ENCODE measurements at places on chromosomes 5 and 9. TPM values are rescaled to one million over a fixed set of nuclear protein-coding genes. Genes with fewer than 3 reads are reported as not detected.

SLC2A6 gene
- 32.0 TPM for total RNA-seq

GGTA1 gene
- total RNA-seq, result not detected

GRXCR2 gene
- not detected for total RNA-seq

PCA3 gene
- total RNA-seq, result 0.19 TPM

ATOX1 gene
- 114 TPM for total RNA-seq

NUTM2F gene
- not detected for total RNA-seq

ABHD17B gene
- 12.9 TPM for total RNA-seq

HMCN2 gene
- not detected for total RNA-seq

NRARP gene
- 1.4 TPM for total RNA-seq

ZNF474 gene
- total RNA-seq, result not detected

WNK2 gene
- not detected for total RNA-seq

GRCh38 chr9:108049026-108049607 lies 559.5 kb upstream of the KLF4 start:
- no peak for DNase-seq

DNA sequence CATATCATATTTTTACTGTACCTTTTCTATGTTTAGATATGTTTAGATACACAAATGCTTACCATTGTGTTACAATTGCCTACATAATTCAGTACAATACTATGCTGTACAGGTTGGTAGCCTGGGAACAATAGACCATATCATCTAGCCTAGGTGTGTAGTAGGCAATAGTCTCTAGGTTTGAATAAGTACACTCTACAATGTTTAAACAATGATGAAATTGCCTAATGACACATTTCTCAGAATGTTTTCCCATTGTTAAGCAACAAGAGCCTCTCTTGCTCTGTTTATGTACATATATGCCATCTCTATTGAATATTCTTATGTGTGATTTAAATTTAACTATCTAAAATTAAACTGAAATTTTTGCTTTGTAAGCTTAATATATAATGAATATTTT lies 209.6 kb upstream of the ST8SIA4 start:
- no peak for DNase-seq

GRCh38 chr9:85053206-85053786 lies 383.8 kb downstream of the NTRK2 start:
- DNase-seq, result no peak

GRCh38 chr5:50463047-50463446 lies 22.0 kb upstream of the EMB start:
- peak; percentile 6 for DNase-seq

GRCh38 chr5:104891596-104891995 lies 1329.0 kb upstream of the NUDT12 start:
- no peak for DNase-seq

DNA sequence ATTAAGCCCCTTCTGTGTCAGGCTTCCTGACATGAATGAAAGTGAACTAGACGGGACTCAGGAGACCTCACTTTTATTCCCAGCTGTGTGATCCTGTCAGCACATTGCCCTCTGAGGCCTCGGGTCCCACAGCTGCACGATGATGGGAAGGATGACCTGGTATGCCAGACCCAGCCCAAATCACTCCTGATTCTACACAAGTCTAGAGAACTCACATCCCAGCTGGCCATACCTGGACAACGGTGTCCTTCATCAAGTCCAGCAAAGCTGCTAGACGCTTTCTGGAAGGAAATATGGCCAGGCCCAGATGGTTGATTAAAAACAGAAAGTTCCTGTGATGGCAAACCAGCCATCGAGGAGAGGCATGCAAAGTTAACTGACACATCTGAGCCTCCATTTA lies 118.0 kb upstream of the FSTL4 start:
- no peak for DNase-seq

GRCh38 chr5:93417490-93417889 lies 163.5 kb downstream of the NR2F1-AS1 start:
- DNase-seq, result no peak

- DNase-seq, result no peak
Observed at GRCh38 chr5:64190562-64191306, 25.1 kb downstream of the RNF180 start.

- no peak for DNase-seq
Observed at GRCh38 chr5:12624776-12625560, 720.7 kb upstream of the CTNND2 start.

DNA sequence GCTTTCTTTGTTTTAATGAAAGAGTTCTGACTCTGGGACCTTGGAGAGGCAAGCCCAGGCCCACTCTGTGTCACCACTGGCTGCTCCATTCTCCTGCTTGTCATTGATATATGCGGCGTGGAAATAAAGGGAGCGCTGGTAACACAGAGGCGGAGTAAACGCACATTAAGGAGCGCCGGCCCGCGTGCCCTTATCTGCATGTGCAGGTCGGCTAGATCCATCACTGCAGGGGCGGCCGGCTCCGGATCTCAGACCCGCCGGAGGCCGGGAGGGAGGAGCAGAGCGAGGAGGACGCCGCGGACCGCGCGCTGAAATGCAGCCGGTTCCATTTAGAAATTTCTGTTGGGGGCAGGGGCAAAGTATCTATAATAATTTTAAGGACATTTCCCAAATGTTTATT lies 70.8 kb downstream of the MRPL36 start:
- no peak for DNase-seq

GRCh38 chr5:2282034-2282690 lies 399.4 kb upstream of the IRX4 start:
- DNase-seq, result no peak

DNA sequence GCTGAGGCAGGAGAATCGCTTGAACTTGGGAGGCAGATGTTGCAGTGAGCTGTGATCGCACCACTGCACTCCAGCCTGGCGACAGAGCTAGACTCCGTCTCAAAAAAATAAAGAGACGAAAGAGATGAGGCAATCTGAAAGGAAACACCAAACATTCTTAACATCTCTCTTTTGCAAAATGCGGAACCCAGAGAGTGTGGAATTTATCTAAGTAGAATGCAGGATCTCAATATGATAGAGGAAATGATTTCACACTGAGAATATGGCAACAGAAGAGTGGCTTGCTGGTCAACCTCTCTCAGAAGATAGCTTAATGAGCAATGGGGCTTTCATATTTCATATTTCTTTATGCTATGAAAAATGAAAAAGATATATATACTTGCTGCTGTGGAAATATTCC lies 33.4 kb upstream of the PCA3 start:
- no peak for DNase-seq

DNA sequence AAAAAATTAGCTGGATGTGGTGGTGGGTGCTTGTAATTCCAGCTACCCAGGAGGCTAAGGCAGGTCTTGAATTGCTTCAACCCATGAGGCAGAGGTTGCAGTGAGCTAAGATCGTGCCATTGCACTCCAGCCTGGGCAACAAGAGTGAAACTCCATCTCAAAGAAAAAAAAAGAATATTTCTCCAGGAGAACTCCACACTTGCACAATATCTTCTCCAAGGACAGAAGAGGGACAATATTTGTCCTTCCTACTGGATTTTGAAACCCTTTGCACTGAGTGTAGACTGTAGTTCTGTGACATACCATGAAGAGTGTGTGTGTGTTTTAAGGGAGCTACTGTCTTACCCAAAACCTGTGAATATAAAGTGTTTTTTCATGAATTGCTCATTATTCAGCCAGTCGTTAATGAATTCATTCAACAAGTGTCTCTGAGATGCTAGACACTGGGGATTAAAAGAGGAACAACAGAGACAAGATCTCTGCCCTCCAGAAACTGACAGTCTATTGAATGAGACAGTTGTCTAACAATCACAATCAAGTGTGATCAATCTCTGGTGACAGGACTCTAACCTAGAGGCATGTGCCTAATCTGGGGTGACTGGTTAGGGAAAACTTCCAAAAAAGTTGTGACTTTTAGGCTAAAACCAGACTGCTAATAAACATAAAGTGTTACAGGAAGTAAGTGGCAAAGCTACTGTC lies 9.8 kb upstream of the UBE2D2 start:
- no peak for DNase-seq

DNA sequence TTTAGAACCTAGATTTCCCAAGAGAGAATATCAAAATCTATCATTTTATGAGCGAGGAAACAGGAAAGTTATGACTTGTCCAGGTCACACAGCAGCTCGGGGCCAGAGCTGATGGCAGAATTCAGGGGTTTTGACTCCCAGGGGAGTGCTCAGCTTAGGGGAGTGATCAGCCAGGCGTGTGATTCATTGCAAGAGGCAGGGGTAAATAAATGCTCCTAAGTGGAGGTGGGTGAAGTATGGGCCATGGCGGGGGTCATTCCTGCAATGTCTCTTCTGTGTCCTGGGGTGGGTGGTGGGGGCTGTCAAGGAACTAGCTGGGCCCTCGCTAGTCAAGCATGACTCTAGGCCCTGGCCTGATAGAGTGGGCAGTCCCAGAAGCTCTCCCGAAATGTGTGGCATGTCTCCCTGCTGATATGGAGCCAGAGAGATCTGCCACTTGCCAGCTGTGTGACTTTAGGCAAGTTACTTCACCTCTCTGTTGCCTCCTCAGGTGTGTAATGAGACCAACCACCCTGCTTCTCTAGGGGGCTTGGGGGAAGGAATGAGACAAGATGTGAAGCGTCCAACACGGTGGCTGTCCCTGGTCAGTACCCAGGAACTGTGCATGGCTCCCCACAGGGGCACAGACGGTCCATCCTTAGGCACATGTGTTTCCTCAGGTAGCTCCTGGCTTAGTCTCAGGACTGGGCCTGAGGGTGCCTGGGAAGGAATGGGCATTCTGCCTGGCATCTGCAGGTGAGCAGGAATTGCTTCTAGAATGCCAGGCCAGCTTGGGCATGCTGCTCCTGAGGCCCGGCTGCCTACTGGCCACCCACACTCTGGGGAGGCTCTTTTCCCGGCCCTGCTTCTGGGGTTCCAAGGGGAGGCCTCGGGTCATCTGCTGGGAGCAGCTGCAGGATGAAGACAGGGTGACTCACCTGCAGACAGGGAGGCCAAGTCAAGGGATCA lies 36.5 kb upstream of the SH3PXD2B start:
- DNase-seq, result peak; percentile 47

- DNase-seq, result no peak
Observed at GRCh38 chr5:73189871-73190376, 16.9 kb downstream of the TMEM174 start.

DNA sequence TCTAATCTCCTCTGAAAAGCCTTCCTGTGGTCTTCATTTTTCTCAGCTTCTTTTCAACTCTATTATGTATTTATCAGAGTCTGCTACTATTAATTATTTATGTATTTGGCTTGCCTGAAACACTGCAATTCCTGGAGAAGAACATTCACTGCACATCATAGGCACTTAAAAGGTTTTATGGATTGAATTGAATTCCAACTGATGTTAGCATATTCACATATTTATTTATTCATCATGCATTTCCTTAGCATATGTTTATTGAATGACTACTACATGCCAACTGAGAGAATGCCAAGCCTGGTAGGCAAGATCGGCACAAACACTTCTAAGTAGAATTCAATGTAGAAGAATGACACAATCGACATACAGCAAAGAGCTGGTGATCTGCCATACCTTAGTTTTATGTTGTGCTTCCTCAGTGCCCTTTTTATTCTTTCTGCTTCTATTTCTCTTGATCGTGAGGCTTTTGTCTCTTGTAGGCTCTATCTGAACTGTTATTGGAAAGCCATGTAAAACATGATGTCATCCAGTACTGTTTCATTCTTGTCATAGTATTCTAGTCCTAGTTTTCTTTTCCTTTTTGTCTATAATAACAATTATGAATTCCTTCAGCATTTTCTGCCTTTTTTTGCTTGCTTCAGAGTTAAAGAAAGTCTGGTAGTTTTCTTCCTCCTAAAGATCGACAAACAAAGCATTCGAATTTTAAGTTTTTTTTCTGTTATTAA lies 454.2 kb downstream of the TLE4 start:
- no peak for DNase-seq

DNA sequence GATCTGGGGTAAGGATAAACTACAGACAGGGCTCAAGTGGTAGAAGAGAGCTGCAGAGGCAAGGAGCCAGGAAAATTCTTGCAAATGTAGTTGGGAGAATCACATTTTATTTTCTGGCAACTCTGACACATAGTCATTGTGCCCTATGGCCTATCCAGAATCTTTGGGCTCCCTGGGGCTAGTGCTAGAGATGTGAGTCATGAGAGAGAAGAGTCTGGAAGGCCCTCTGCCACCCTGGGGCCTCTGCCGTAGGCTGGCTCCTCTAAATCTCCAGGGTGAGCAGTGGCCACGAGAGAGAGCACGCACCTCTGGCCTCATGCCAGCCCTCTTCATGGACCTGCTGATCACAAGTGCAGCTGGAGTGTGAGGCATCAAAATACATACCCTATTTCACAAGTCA lies 74.3 kb upstream of the SSBP2 start:
- DNase-seq, result no peak

DNA sequence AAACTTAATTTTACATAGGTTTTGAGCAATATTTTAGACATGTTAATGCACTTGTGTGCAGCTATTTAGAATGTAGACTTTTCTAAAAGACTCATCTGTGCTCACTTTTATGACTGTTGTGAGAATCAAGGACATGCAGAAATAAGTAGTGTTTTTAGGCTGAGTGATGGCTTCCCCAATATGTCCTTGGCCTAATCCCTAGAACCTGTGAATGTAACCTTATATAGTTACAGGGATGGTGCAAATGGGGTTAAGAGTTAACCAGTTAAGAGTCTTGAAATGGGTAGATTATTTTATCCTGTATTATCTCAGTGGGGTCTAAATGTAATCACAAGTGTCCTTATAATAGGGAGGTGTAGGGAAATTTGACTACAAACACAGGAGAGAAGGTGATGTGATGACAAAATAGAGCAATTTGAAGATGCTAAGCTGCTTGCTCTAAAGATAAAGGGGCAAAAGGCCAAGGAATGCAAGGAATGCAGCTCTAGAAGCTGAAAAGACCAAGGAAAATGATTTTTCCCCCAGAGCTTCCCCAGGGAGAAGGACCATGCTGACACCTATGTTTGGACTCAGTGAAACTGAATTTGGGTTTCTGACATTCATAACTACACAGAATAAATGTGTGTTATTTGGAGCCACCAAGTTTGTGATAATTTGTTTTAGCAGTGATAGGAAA lies 298.0 kb upstream of the PAPPA start:
- DNase-seq, result no peak

GRCh38 chr5:39080168-39080567 lies 6.0 kb upstream of the RICTOR start:
- DNase-seq, result no peak

GRCh38 chr5:142292249-142292648 lies 32.6 kb downstream of the SPRY4 start:
- no peak for DNase-seq

DNA sequence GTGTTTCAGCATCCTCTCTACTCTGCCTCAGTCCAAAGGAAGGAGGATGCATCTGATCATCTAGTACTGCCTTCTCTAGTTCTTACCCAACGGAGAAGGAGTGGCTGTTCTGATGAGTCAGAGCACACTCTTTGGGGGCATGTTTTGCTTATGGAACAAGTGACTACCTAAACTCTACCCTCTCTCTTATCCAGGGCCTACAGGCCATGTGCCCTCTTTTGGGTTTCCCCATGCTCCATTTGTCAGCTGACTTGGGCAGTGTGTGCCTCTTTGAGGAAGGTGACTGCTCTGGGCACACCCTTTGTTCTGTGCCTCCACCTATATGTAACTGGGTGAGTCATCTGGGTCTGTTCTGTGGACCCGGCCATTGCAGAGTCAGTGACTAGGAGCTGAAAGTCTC lies 89.6 kb upstream of the BNC2 start:
- no peak for DNase-seq
